SW480 (cell line): ENCODE measurements at places on chromosomes 4 and X.

- no peak for DNase-seq
Measured at GRCh38 chrX:93695981-93696380, 22.0 kb downstream of the FAM133A start.

DNA sequence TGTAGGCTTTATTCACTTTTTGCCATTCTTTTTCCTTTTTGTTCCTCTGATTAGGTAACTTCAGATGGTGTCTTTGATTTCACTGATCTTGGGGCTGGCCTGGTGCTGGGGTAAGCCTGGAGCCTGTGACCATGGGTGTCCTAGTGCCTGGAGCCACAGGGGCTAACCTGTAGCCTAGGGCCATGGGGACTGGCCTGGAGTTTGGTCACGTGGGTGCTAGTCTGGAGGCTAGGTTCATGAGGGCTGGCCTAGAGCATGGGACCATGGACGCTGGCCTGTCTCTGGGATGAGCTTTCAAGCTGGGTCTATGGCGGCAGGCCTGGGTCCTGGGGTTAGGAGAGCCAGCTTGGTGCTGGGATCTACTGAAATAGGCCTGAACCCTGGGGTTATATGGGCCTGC is 32.2 kb upstream of the ALG13 start:
- no peak for DNase-seq

DNA sequence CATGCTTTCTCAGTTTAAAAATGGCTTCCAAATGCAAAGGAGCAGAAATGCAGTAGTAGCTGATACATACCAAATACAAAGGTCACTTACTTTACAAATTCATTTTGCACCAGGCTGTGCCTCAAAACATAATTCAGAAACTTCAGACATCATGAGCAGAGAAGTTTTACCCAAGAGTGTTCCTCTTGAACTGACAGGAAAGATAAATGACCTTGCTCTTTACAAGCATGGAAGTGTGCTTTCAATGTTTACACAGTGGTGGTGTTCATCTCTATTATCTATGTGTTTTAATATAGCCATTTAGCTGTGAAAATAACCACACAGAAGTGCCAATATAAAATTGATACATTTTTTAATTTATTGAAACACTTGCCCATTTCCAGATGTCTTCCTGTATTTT is 383.4 kb downstream of the ANKRD50 start:
- DNase-seq, result no peak

GRCh38 chrX:111354496-111354895 is 57.5 kb downstream of the DCX start:
- DNase-seq, result no peak

- peak; percentile 28 for DNase-seq
Measured at GRCh38 chrX:119758731-119759247, 401 bp downstream of the SOWAHD start.

DNA sequence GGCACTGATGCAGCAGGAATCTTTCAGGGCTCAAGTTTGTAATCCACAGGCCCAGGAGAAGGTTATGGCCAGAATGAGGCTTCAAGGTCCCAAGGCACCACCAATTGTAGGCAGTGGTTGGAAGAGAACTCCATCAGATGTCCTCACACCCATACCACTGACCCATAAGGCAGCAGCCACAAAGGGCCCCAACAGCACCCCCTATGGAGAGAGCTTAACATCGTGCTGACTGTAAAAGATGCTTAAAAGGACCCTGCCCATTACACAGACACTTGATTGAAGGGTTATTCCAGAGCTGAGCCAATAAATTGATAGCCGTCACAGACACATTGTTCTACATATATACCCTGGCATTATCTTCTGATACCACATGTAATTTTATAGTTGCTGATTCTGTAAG is 113.7 kb downstream of the SOWAHB start:
- DNase-seq, result no peak
